Caco-2 (cell line): ENCODE measurements at places on chromosomes 16 and 17.

DNA sequence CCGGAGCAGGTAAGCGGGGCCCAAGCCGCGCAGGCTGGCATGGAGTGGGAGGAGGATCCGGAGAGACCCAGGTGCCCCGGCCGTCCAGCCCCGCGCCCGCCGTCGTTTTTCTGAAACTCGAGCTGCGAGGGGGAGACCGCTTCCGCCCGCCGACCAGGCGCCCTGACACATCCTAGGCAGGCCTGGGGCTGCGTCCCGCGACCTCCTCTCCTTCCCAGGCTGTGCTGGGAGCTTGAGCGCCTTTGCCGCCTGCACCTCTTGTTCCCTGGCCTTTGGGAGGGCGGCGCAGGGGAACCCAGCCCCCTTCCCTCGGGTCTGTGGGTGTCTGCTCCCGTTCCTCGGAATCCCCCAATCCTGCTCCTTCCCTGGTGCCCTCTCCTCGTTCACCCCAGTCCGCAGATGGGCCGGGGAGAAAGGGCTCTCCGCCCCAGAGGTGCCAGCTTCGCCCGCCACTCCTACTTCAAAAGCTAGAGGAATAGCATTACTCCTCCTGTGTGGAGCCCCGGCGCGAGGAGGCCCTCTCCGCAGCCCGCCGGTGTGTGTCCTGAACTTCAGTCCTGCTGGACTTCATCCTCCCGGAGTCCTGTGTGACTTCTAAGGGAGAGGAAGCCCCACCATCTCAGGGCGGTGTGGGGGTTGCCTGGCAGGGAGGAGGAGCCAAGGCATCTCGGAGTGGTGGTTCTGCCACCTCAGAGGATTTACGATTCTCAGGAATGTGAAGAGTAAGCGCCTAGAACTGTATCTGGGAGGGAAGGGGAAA lies 1.0 kb downstream of the NHERF1 start:
- H3K4me3 ChIP-seq = peak overlapping the region; percentile 99
- H3K36me3 ChIP-seq = peaks cover 8% of the 10 kb centered on the region; the same call in 1 of the 2 replicates
- peak; percentile 57 for DNase-seq

DNA sequence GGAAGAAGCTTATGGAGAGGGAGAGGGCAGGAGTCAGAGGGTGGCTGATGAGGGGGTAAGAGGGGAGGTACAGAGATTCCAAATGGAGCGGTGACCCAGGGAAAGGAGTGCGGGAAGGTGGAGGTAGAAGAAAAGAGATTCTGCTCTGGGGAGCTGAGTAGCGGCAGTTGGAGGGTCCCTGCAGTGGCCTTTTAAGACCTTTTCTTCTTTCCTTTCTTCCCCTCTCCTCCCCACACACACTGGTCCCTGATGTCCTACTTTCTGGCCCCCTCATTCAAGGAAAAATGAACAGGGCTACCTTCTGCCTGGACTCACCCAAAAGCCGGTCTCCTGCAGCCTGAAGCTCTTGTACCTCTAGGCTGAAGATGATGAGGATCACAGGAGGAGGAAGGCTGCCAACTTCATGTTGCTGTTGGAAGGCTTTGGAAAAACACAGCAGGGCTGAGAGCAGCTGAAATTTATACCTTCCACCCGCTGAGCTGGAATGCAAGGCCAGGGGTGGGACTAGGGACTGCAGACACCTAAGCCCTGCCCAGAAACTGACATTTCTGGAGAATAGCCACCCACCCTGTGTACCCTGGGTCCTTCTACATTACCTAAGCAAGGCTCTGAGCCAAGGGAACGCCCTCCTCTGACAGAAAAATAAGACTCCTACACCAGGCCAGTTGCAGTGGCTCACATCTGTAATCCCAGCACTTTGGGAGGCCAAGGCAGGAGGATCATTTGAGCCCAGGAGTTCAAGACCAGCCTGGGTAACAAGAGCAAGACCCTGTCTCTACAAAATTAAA lies 9.4 kb upstream of the HEATR6 start:
- no peak overlapping the region for H3K4me3 ChIP-seq
- H3K36me3 ChIP-seq = no peaks in the 10 kb centered on the region
- no peak for DNase-seq
- H3K27ac ChIP-seq = no peak overlapping the region
- no peaks in the 10 kb centered on the region for H3K27me3 ChIP-seq
- H3K4me1 ChIP-seq = no peaks in the 10 kb centered on the region; the same call in 1 of the 2 replicates

DNA sequence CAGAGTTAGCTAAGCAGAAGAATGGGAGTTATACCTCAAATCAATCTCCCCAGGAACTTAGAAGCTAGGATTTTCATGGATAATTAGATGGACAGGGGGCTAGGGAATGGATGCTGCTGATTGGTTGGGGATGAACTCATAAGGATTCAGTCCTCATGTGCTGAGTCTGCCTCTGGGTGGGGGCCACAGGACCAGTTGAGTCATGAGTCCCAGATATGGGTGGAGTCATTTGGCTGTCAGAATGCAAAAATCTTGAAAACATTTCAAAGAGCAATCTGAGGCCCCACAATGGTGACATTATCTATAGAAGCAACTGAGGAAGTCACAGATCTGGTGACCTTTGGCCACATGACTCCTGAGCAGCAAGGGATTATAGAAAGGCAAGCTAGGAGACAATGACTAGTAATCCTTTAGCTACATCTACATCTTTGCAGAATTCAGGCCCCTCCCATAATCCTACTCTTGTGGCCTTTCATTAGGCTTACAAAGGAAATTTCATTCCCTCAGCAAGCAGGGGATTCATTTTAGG lies 82.6 kb upstream of the CCL2 start:
- H3K27ac ChIP-seq = no peak overlapping the region
- DNase-seq = no peak
- no peaks in the 10 kb centered on the region for H3K36me3 ChIP-seq

DNA sequence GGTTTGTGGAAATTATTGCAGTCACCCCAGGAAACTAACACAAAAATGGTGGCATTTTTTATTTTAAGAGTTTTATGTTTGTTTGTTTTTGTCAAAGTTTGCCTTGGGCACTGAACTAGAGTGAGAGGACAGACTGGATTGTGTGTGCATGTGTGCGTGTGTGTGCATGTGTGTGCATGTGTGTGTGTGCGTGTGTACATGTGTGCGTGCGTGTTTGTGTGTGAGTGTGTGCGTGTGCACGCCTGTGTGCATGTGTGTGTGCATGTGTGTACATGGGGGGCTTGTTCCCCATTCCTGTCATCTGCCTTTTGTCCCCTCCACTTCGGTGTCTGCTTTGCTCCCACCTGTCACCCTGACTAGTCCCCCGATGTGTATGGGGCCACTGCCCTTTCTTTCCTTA lies 32.5 kb downstream of the MGAT5B start:
- DNase-seq = no peak
- H3K36me3 ChIP-seq = no peaks in the 10 kb centered on the region
- H3K4me1 ChIP-seq = no peaks in the 10 kb centered on the region

- no peak overlapping the region for H3K4me3 ChIP-seq
- DNase-seq = peak; percentile 49
- H3K27me3 ChIP-seq = no peaks in the 10 kb centered on the region
- H3K36me3 ChIP-seq = no peaks in the 10 kb centered on the region; the same call in 1 of the 2 replicates
Measured at GRCh38 chr16:74862743-74863244, 88.2 kb upstream of the FA2H start.

- no peaks in the 10 kb centered on the region for H3K27me3 ChIP-seq
- H3K36me3 ChIP-seq = no peaks in the 10 kb centered on the region
- no peaks in the 10 kb centered on the region for H3K4me1 ChIP-seq
- H3K4me3 ChIP-seq = no peak overlapping the region
Measured at GRCh38 chr17:28506763-28507487, 777 bp downstream of the FOXN1 start.

- no peaks in the 10 kb centered on the region for H3K36me3 ChIP-seq
- H3K27ac ChIP-seq = no peak overlapping the region
- 0 out of 2 replicates have a peak, but pooled peaks cover 9% of the 10 kb centered on the region for H3K4me1 ChIP-seq
- H3K4me3 ChIP-seq = no peak overlapping the region
- no peak for DNase-seq
- no peaks in the 10 kb centered on the region for H3K27me3 ChIP-seq
Measured at GRCh38 chr16:52051414-52052172, 495.4 kb downstream of the TOX3 start.

- DNase-seq = no peak
- no peaks in the 10 kb centered on the region for H3K27me3 ChIP-seq
- no peak overlapping the region for H3K27ac ChIP-seq
- no peak overlapping the region for H3K4me3 ChIP-seq
Measured at GRCh38 chr16:5200123-5200522, 102.5 kb upstream of the EEF2KMT start.

GRCh38 chr17:77859035-77859810 lies 99.3 kb upstream of the TNRC6C start:
- peaks cover 6% of the 10 kb centered on the region for H3K4me1 ChIP-seq
- H3K27me3 ChIP-seq = no peaks in the 10 kb centered on the region; the same call in 1 of the 2 replicates
- no peak for DNase-seq

DNA sequence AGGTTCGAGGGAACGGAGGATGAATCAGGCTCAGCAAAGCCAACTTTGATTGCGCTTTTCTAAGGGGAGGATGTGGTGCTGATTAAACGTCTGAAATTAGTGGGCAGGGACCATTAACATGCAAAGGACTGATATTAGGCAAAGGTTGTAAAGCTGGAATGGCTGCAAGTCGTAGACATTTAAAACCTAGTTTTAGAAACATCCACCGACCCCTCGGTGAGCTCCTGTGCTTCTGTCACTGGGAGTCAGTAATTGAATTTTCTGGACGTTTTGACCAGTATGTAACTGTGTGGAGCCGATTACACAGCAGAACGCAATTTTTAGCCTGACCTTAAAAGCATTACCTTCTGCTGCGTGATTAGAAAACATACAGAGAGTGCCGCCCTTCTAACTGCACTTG lies 220.6 kb upstream of the HSBP1 start:
- H3K36me3 ChIP-seq = no peaks in the 10 kb centered on the region
- no peak overlapping the region for H3K27ac ChIP-seq
- no peak overlapping the region for H3K4me3 ChIP-seq
- no peak for DNase-seq
